ENCODE measurements at places on chromosomes 1 and 21.

DNA sequence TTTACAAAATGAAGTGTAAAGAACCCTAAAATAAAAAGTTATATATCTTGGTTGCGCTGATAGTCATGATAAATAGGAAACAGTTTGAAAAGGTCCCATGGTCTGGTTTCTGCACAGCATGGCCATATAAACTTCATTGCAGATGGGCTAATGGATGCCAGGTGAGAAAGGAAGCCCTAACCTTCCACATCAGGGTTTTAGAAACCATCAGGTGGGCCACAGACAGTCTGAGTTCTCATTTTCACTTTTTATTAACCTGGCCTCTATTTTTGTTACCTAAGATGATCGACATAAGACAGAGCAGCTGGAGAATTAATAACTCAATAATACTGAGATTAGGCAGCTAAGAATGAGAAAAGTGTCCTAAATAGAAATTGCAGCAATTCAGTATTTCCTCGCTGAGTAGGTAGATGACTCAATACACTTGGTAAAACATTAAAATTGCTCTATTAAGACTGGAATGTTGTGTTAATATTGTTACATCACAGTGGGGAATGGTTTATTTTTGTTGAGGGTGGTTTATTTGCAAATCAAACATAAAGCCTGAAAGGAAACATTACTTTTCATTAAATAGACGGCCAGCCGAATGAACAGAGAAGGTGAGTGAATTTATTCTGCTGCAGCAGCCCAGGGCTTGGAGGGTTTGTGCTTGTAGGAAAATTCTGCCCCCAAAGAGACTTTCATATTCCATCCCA, 21.1 kb downstream of the C1orf21 start:
- DNase-seq = no peak

DNA sequence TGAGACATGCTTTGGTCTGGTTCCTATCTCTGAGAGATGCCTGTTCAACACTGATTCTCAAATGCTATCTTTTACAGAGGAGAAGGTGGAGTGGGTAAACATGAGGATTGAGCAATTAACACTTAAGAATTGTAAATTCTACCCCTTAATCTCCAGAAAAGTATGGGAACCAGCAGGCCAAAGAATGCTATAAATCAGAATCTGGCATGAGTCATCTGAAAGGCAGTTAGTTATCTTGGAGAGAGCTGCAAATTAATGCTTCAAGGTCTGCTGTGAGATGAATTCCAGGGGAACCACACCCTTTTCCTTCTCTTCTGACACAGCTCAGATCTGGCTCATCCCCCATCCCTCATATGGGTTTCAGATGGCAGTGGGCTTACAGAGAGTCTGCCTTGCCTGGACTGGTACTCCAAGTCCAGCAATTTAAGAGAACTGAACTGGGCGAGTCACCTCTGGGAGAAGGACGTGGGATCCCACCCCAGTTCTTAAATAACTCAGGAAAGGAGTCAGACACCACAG, 5.2 kb downstream of the S100A10 start:
- peak; percentile 81 for DNase-seq

GRCh38 chr1:7250597-7251453, 465.6 kb downstream of the CAMTA1 start:
- DNase-seq = no peak

- no peak for DNase-seq
Observed at GRCh38 chr1:44316231-44316759, 38.8 kb downstream of the ERI3 start.

DNA sequence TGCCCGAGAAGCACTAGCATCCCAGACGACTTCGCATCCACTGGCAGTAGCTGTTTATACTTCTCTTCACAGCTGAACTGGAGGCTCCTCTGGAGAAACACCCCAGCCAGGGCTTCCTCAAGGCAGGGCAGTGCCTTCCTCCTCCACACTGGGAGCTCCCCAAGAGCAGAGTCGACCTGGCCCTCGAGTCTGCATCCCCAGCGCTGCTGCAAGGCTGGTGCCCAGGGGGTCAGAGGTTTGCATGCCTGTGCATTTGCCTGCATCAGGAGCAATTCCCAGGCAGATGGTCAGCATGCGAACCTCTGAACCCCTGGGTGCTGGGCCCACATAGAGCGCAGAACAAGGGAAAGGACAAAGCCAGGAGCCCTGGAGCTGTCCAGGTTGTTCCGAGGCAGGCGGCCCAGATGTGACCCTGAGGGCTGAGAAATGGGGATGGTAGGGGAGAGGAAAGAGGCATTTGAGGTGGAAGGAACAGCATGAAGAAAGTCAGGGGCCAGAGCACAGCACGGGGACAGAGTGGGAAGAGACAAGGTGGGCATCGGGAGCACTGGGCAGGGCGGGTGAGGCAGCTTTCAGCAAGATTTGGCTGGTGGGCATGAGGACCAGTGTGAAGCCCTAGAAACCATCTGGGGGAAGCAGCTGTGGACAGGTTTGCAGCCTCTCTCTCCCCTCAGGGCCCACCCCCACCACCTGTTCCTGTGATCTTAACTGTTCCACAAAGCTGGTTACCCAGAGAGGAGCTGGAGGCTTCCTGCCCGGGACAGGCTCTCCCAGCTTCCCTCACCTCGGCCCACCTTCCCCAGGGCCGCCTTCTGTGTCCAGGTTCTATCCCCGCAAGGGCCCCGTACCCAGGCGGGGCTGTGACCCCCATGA, 6.4 kb upstream of the S100A8 start:
- DNase-seq = no peak

DNA sequence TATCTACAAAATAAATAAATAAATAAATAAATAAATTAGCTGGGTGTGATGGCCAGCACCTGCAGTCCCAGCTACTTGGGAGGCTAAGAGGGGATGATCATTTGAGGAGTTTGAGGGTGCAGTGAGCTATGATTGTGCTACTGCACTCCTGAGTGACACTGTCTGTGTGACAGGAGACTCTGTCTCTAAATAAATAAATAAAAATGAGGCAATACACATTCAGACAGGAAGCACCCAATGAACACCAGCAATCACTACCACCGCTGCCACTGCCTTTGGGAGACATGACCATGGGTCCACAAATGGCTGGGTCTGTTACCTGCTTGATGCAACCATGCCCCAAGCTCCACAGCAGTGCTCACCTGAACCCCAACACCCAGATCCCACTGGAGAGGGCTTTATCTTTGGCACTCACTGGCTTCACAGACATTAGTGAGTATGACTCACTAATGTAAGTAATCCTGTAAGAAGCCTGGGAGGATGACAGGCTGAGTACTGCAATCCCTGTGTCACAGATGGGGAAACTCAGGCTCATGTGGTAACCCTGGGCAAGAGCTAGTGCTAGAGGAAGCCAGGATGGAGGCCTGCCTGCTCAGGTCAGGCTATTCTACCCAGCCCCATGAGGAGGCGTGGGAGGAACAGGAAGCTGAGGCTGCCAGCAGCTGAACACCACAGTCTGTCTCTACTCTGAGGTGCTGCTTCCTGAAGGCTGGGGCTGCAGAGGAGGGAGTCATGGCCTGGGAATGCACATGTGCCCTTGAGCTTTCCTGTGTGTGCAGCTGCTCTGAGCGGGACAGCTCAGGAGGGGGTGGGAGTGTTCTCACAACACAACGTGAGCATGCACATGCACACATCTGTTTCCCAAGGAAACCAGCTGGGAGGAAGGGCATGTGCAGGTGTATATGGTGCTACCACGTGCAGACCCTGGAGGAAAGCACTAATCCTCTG, 43.0 kb downstream of the SLC9A1 start:
- DNase-seq = peak; percentile 95

GRCh38 chr21:15183813-15184257, 119.0 kb upstream of the NRIP1 start:
- no peak for DNase-seq

DNA sequence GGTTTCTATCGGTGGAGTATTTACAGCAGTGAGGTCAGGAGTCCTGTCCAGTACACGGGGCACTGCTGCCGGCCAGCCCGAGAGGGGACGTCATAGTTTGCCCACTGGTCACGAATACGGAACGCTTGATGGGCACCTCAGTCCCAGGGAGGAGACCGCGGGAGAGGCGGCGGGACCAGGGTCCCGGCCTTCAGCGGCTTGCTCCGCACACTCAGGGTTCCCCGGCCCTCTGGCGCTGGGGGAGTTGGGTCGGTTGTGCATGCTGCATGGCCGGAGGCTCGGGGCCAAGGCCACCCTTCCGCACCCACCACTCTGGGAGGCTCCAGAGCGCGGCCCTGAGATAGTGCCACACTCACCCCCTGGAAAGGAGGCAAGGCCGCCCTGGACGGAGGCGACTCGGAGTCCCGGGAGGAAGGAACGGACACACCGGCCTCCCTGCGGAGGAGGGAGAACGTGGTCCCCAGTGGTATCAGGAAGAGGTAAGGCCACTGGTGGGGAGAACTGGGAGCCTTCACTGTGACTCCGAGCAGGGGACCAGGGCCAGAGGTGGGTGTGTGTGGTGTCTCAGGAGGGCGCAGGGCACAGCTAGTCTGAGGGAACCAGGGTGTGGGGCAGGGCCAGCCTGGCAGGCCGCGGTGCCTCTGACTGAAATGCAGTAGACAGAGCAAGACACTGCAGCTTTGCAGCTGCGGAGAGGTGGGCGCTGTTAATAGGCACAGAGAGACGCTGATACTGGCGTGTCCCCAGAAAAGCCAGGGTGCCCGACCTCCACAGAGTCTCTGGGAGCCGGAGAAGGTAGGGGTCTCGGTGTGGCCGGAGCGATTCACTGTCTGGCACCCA, 28.6 kb upstream of the PRSS38 start:
- no peak for DNase-seq

DNA sequence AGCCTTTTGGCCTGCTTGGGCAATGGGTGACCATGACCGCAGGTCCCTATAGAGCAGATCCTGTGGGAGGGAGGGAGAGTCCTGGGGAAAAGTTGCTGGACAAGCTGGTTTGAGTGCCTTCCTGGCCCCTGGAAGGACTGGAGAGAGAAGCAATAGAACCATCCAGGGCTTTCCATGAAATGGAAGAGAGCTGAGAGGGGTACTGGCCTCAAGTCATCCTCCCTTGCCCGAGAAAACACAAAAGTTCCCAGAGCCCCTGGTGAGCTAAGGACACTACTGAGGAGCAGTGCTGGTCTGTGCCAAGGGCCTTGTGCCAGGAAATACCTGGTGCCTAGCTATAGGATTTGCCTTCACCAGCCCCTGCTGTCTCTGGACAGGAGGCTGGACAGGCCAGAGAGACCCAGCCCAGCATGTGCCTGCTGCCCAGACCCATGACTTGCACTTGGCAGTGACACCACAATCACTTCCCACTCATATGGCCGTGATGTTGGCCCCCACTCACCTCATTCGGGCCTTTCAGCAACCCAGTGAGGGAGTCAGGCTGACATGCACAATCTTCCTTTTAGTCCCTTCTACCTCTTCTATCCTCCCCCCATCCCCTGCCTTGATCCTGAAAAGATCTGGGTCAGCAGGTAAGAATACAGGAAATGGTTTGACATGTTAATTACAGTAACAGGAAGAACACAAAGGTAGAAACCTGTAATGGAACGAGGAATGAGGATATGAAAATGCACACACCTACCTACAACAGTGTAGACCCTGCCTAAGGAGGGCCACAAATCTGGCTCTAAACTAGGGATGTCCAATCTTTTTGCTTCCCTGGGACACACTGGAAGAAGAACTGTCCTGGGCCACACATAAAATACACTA, 7.0 kb downstream of the SH3BP5L start:
- DNase-seq = no peak

GRCh38 chr1:215807218-215807617, 240.1 kb downstream of the KCTD3 start:
- DNase-seq = no peak

DNA sequence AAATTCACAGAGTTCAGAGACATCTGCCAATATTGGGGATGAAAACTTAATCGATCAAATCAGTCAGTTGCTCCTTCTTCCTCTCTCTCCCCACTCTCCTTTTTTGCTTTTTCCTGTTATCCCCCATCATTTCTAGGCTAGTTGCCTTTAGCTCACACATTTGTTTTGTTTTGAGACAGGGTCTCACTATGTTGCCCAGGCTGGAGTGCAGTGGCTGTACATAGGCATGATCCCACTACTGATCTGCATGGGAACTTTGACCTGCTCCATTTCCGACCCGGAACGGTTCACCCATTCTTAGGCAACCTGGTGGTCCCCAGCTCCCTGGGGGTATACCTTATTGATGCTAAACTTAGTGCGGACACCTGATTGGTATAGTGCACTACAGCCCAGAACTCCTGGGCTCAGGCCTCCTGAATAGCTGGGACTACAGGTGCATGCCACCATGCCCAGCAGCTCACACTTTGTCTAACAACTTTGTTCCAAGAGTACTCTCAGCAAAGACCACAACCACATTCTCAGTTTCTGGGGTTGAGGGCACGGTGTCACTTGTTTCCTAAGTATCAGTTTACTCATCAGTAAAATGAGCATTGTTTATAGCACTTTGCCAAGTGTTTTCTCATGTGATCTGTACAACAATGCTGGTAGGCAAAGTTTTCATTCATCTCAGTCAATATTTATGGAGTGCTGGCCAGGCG, 6.7 kb upstream of the ELOA start:
- no peak for DNase-seq

DNA sequence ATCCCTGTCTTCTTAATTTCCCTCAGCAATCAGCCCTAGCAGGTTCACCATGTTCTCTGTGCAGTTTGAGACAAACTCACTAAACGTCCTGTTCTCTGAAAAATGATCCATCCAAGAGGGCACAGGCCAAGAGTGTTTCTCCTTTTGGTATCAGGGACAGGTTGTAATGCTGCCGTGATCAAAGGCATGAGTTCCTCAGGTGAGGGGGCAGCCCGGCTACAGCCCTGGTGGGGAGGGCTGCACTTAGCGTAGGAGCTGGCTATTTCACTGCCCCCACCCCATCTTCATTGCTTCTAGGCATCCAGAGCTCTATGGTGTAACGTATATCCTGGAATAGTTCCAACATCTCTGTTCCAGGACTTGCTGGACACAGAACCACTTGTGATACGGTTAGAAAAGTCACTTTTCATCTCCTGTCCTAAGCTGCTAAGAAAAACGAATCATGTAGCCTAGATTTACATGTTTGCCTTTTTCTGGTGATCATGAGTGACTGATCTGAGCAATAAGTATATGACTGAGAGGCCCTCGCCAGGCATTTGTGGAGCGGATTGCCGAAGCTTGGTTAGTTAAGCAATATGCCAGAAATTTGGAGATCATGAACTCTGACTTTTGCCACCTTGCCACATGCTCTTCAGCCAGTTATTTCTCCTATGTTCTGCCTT, 41.1 kb upstream of the SRP9 start:
- DNase-seq = peak; percentile 30

Data from adipocyte (in vitro differentiated cells).